K562 (cell line): ENCODE measurements at places on chromosomes 1 and 21. TPM values are rescaled to one million over a fixed set of nuclear protein-coding genes. Genes with fewer than 3 reads are reported as not detected.

The CIART gene
- 0.35 TPM in 1 of 2 replicates, not detected in the other for total RNA-seq

The UBE2U gene
- total RNA-seq, result not detected in 2 replicates

The CCDC181 gene
- not detected in 2 replicates for total RNA-seq

DNA sequence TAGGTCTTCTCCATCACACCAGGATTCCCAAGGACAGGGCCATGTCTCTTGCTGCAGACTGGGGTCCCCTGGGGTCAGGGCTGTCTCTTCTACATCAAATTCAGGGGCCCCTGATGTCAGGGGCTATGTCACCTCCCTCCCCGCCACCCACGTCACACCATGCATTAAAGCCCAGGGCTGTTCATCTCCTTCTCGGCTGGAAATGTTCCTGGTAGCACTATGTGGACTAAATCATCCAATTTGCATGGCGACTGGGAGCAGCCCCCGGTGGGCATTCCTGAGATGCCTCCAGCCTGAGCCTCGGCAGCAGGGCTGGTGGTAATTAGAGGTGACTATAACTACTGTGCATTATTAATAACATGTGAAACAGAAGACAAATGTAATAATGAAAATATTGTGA lies 151.7 kb upstream of the HMGB4 start:
- no peak overlapping the region for H3K27ac ChIP-seq
- H3K27me3 ChIP-seq, result peaks cover 5% of the 10 kb centered on the region; the same call in 1 of the 2 replicates
- no peak for DNase-seq
- H3K4me3 ChIP-seq, result no peak overlapping the region
- no peaks in the 10 kb centered on the region for H3K36me3 ChIP-seq
- no peaks in the 10 kb centered on the region for H3K4me1 ChIP-seq

DNA sequence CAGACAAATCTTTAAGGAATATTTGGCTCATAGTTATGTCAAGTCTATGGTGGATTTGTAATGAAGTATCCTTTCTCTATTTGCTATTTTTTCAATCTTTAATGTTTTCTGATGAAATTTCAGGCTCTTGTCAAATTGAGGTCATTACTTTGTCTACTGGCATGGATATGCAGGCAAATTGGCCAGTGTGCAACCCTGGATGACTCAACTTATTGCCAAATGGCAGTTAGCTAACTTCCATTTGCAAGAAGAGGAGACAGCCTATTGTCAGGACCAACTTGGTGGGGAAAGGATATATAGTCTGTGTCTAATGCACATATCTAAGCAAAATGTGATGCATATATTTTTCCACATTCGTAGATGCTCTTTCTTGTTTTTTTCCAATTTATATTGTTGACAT lies 530.5 kb downstream of the PTBP2 start:
- no peaks in the 10 kb centered on the region for H3K4me1 ChIP-seq
- DNase-seq, result no peak
- no peak overlapping the region for H3K4me3 ChIP-seq
- H3K27ac ChIP-seq, result no peak overlapping the region
- no peaks in the 10 kb centered on the region for H3K27me3 ChIP-seq

GRCh38 chr21:45513003-45513717 lies 29.1 kb downstream of the SLC19A1 start:
- H3K36me3 ChIP-seq, result peaks cover 68% of the 10 kb centered on the region; the same call in 2 of the 3 replicates
- H3K27ac ChIP-seq, result no peak overlapping the region
- H3K4me3 ChIP-seq, result no peak overlapping the region
- no peaks in the 10 kb centered on the region for H3K27me3 ChIP-seq
- peaks cover 6% of the 10 kb centered on the region; the same call in 2 of the 3 replicates for H3K4me1 ChIP-seq

- DNase-seq, result no peak
- no peaks in the 10 kb centered on the region for H3K27me3 ChIP-seq
- H3K36me3 ChIP-seq, result no peaks in the 10 kb centered on the region
- no peak overlapping the region for H3K27ac ChIP-seq
Measured at GRCh38 chr1:100671601-100672000, 47.9 kb upstream of the VCAM1 start.

DNA sequence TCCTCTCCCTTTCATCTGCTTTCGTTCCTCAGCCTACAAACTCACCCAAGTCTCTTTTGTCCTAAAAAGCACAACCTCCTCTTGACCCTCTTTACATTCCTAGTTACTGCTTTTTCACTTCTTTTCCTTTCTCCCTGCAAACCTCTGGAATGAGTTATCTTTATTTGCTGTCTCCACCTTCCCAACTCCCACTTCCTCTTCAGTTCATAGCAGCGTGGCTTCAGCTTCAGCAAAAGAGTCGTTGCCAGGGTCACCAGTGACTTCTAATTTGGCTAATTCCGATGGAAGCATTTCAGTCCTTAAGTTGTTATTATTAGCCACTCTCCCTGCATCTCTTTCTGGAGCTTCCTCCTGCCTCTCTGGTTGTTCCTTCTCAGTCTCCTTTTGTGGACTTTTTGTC lies 6.2 kb upstream of the TMEM54 start:
- no peak for DNase-seq
- H3K4me1 ChIP-seq, result no peaks in the 10 kb centered on the region; the same call in 1 of the 3 replicates
- no peak overlapping the region for H3K27ac ChIP-seq
- no peaks in the 10 kb centered on the region for H3K36me3 ChIP-seq
- H3K4me3 ChIP-seq, result no peak overlapping the region
- peaks cover 6% of the 10 kb centered on the region for H3K27me3 ChIP-seq

- H3K36me3 ChIP-seq, result no peaks in the 10 kb centered on the region
- H3K27me3 ChIP-seq, result no peaks in the 10 kb centered on the region
- H3K27ac ChIP-seq, result no peak overlapping the region
Measured at GRCh38 chr1:116807394-116808199, 53.4 kb downstream of the CD2 start.

- H3K4me1 ChIP-seq, result no peaks in the 10 kb centered on the region
- DNase-seq, result no peak
- no peaks in the 10 kb centered on the region for H3K36me3 ChIP-seq
- H3K27me3 ChIP-seq, result no peaks in the 10 kb centered on the region
- H3K27ac ChIP-seq, result no peak overlapping the region
- H3K4me3 ChIP-seq, result no peak overlapping the region
Measured at GRCh38 chr1:59444520-59444919, 147.6 kb downstream of the FGGY start.

DNA sequence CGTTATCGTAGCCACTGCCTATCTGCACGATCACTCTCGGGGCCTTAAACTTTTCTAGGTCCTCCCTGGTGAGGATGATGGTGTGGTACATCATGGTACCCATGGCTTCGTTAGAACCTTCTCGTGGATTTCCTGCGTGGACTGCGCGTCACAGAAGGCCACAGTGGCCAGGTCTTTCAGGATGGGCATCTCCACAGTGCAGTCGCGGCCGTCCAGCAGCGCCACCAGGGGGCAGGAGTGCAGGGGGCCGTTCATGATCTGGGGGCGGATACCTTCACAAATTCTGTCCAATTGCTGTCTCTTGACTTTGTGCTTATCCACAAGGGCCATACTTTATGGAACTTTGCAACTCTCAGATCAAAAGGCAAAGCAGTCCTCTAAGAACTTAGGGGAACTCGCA lies 69.6 kb downstream of the WLS start:
- no peak overlapping the region for H3K4me3 ChIP-seq
- peak; percentile 10 for DNase-seq
- H3K27me3 ChIP-seq, result peaks cover 4% of the 10 kb centered on the region; the same call in 1 of the 3 replicates
- H3K36me3 ChIP-seq, result no peaks in the 10 kb centered on the region
- H3K4me1 ChIP-seq, result no peaks in the 10 kb centered on the region

DNA sequence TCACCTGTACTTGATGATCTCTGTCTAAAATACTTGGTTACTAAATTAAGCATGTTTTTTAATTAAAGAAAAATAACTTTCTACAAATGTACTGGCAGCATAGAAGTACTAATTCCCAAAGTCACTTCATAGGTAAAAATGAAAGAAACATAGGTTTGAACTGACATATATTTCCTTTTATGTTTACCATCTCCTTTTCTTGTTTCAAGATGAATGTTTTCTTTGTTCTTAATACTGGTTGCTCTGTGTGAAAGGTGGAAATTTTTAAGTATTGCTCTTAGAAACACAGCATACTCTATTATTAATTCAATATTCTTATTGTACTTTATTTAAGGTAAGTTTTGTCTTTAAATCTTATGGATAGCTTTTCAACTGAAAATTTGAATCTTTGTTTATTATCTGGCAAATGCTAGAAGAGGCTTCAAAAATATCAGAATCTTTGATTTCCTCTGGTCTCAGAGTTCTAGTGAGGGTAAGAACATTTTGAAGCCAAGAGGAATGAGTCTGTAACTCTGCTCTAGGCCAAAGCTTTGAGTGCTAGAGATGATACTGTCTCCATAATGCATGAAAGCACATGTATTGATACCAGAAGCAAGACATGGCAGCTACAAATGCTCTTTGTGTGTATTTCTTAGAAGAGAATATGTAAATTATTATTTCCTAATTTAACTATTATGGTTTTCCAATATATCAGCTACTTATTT lies 18.2 kb downstream of the RRP15 start:
- peaks cover 54% of the 10 kb centered on the region for H3K36me3 ChIP-seq
- DNase-seq, result no peak
- no peak overlapping the region for H3K4me3 ChIP-seq
- H3K4me1 ChIP-seq, result peaks cover 13% of the 10 kb centered on the region

- no peaks in the 10 kb centered on the region for H3K4me1 ChIP-seq
- H3K4me3 ChIP-seq, result no peak overlapping the region
- no peak overlapping the region for H3K27ac ChIP-seq
- no peaks in the 10 kb centered on the region for H3K27me3 ChIP-seq
- no peak for DNase-seq
Measured at GRCh38 chr1:190328361-190328760, 149.3 kb downstream of the BRINP3 start.

DNA sequence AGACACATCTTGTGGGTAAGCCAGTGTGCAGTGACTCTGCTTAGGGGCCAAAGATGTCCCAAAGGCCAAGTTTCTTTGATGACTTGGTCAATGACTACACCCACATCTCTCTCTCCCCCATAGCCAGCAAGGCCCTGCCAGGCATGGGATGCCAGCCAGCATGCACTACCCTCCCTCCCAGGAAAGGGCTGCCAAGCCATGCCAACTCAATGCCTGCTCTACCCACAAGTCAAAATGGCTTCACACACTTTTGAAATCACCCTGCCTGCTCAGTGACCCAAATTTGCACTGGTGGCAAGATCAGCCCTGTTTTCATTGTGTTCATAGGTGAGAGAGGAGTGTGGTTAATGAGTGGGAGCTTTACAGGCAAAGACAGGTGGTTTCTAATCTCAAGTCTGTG lies 112.5 kb downstream of the MATN1 start:
- H3K4me1 ChIP-seq, result no peaks in the 10 kb centered on the region
- H3K4me3 ChIP-seq, result no peak overlapping the region
- H3K27me3 ChIP-seq, result no peaks in the 10 kb centered on the region
- DNase-seq, result no peak
- no peak overlapping the region for H3K27ac ChIP-seq

DNA sequence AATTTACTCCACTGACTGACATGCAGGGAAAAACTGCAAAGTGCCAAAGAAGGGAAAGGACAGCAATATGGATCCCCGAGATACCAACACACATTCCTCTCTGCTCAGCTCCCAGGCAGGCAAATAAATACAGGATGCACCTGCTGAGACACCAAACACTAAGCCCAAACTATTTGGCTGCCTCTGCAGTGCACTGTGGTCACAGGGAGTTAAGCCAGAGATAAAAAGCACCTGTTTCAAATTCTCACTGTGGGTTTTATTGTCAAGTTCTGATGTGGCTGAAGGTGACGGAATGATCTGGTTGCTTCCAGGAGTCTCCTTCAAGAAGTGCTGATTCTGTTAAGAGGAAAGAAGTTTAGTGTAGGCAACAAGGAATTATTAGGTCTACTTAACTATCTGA lies 17.7 kb downstream of the TEX38 start:
- no peaks in the 10 kb centered on the region for H3K27me3 ChIP-seq
- H3K27ac ChIP-seq, result no peak overlapping the region
- no peak overlapping the region for H3K4me3 ChIP-seq
- no peaks in the 10 kb centered on the region for H3K4me1 ChIP-seq
- H3K36me3 ChIP-seq, result peaks cover 90% of the 10 kb centered on the region
- no peak for DNase-seq

GRCh38 chr1:2595261-2595811 lies 8.8 kb downstream of the PRXL2B start:
- peaks cover 13% of the 10 kb centered on the region; the same call in 2 of the 3 replicates for H3K27me3 ChIP-seq
- H3K27ac ChIP-seq, result no peak overlapping the region
- H3K4me3 ChIP-seq, result no peak overlapping the region
- peaks cover 57% of the 10 kb centered on the region for H3K4me1 ChIP-seq
- no peaks in the 10 kb centered on the region for H3K36me3 ChIP-seq
- DNase-seq, result no peak

DNA sequence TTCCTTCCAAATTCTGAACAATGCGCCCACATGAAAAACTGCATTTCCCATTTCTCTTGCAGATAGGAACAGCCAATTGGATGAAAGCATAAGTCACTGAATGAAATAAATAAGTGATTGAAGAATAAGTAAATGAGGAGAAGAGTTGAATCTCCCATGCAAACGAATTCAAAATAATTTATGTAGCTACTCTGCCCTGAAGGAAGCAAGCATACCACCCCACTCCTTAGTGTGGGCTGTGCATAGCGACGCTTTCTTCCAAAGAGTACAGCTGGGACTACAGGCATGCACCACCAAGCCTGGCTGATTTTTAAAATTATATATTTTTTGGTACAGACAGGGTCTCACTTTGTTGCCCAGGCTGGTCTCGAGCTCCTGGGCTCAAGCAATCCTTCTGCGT lies 16.5 kb upstream of the RIMKLA start:
- no peaks in the 10 kb centered on the region for H3K36me3 ChIP-seq
- no peak for DNase-seq
- no peak overlapping the region for H3K27ac ChIP-seq
- no peak overlapping the region for H3K4me3 ChIP-seq

DNA sequence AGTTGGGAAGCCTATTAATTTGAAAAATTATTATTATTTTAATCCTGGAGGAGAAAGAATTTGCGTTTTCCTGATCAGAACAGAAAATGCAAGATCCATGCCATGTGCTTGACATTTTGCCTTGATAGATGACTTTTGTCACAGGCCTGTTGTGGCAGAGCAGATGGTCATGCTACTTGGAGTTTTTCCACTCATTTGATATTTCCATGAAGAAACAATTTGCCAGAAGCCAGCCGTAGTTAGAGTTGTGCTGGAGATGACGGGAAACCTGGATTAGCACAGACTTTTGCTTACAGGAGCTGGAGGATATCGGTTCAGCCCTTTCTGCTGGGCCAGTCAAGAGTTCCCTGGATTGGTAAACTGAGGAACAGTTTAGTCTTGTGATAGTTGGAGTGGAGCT lies 3.2 kb downstream of the RCAN3 start:
- H3K27me3 ChIP-seq, result peaks cover 44% of the 10 kb centered on the region
- H3K4me1 ChIP-seq, result peaks cover 22% of the 10 kb centered on the region
- H3K27ac ChIP-seq, result no peak overlapping the region
- H3K4me3 ChIP-seq, result no peak overlapping the region
- no peak for DNase-seq
